ENCODE measurements at places on chromosomes 13 and 19. TPM values are rescaled to one million over a fixed set of nuclear protein-coding genes. Genes with fewer than 3 reads are reported as not detected.

Gene MISP3
- 4.7 TPM for total RNA-seq

Gene ZNF121
- 15.6 TPM for total RNA-seq

Gene KLF1
- total RNA-seq, result not detected

Gene FSD1
- total RNA-seq, result not detected

Gene NUDT19
- 21.5 TPM for total RNA-seq

Gene RGCC
- total RNA-seq, result 27.2 TPM

Gene PSG1
- total RNA-seq, result not detected

Gene CCDC122
- total RNA-seq, result 4.9 TPM

Gene PRX
- 3.7 TPM for total RNA-seq

DNA sequence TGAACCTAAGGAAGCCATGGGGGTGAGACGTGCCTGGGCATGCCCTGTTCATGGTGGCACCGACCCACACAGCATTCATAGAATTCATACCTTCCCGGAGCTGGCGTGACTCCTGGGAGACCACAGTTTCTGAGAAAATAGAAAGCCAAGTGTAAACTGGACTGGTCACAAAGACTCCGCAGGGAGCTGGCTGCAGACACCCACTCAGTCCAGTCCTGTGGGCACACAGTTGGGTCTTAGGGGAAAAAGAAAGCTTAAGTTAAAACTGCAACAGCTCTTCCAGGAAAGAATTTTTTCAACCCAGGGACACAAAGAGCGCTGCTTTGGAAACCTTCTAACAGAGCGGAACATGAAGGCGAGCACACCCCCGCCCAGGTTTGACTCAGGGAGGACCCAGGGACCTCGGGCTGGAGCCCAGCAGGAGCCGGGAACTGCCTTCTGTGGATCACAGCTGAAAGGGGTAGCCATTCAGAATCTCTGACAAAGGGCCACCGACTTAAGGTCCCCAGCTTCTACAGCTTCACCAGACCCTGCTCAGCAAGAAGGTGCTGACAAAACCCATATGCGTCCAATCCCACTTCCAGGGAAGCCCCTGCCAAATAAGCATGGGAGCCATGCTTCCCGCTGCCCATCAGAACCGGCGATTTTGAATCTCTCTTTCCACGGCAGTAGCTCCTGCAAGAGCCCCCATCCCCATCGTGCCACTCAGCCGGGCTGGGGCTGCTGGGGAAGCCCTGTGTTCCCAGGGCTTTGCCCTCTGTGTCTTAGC lies 183.7 kb downstream of the COL4A1 start:
- no peak for DNase-seq

DNA sequence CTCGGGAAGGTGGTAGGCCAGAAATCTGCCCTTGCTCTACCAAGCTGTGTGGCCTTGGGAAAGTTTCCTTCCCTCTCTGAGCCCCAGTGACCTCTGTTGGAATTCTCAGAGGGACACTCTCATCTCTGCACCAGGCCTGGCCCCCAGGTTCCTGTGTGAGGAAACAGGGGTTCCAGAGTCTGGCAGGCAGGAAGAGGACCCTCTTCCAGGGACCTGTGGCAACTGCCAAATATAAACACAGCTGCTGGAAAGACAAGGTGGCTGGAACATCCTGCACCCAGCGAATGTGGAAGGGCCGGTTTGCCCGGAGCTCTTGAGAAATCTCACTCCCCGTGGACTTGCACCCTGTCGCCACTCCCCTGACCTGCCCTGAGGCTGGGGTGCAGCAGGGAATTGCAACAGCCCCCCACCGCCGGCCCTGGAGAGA lies 52.8 kb downstream of the GADD45B start:
- DNase-seq, result no peak

DNA sequence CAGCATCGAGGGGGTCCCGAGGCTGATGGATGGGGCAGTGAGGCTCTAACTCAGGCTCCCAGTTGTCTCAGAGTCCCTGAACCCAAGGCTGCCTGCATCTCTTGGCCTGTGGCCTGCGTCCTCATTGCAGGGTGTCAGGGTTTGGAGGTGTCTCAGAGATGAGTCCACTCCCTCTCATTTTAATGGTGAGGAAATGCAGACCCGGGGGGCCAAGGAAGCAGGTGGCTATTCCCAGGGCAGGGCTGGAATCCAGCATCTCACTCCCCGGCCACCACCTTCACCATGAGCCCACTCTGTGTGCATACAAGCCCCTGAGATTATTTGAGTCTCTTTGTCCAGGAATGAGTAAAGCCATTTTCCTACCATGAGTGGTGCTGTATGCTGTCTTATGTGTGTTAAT lies 21.4 kb downstream of the TEX29 start:
- no peak for DNase-seq

DNA sequence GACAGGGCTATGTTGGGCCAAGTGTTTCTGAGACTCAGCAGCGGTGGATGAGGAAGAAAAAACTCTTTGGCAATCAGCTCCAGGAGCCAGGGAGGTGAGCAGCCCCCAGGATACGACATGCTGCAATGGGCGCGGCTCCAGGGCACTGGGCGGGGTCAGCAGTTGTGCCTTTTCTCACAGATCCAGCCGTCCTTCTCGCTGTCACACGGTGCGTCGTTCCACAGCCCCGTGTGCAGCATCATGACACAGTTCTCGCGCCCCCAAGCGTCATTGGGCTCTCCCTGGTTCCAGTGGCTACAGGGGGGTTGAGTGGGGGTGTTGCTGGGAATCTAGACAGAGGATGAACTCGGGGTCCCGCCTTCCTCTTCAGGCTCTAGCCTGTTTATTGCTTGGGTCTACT lies 2.7 kb downstream of the CLEC4G start:
- no peak for DNase-seq

GRCh38 chr19:14425696-14426138 lies 6.6 kb upstream of the DDX39A start:
- DNase-seq, result no peak

GRCh38 chr13:49711218-49711863 lies 20.1 kb upstream of the EBPL start:
- no peak for DNase-seq

- DNase-seq, result no peak
These were observed 23.7 kb downstream of the LYPD3 start for GRCh38 chr19:43441716-43442115.

DNA sequence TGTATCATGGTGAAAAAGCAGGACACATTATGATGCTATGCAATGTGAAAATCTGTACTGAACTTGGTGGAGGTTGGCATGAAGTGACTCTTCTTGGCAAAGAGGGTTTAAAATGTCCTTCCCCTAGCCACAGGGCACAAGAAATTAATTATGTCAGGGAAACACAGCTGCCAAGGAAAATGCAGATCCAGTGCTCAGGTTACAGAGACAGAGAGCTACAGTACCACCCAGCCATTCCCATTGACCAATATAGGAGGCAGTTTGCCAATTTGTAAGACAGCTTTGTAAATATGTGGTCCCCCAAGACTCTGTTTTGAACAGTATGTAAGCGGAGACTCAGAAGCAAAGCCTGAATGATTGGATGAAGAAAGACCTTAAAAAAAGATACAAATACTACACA lies 69.4 kb upstream of the KLF12 start:
- DNase-seq, result no peak

GRCh38 chr19:6088602-6089049 lies 21.7 kb downstream of the RFX2 start:
- DNase-seq, result no peak

DNA sequence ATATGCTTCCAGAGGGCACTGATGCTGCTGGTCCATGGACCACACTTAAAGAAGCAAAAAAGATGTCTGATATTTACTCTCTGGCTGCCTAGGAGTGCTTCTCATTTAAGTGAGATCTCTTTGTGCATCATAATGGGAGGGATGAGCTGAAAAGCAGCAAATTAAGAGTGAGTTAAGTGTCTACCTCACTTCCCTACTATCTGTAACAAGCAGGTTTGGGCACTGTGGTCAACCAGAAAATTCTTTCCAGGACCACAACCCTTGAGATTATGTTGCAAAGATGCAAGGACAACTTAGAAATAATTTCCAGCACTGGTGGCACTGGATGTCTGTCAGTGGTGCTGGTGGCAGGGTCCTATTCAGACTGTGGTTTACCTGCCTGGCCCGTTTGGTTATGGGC lies 52.1 kb upstream of the USPL1 start:
- no peak for DNase-seq

- no peak for DNase-seq
These were observed 245.2 kb downstream of the DLEU7 start for GRCh38 chr13:50598338-50598737.

- peak; percentile 84 for DNase-seq
These were observed 3.5 kb downstream of the MKNK2 start for GRCh38 chr19:2047449-2048103.

DNA sequence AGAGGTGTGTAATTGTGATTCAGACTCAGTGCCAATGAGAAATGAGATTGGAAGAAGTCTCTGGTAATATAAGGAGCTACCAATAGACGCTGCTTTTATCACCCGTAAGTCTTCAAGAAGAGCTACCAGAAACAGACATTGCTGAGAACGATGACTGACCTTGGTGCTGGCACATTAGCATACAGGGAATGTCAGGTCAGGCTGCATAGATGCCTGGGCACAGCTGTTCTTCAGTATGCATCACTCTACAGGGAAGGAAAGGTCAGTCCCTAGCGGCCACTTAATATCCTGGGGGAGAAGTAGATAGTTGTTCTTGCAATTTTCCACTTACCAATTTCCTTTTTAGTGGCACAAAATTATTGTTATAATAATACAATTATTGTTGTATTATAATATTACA lies 380.4 kb downstream of the PCDH9 start:
- DNase-seq, result no peak

DNA sequence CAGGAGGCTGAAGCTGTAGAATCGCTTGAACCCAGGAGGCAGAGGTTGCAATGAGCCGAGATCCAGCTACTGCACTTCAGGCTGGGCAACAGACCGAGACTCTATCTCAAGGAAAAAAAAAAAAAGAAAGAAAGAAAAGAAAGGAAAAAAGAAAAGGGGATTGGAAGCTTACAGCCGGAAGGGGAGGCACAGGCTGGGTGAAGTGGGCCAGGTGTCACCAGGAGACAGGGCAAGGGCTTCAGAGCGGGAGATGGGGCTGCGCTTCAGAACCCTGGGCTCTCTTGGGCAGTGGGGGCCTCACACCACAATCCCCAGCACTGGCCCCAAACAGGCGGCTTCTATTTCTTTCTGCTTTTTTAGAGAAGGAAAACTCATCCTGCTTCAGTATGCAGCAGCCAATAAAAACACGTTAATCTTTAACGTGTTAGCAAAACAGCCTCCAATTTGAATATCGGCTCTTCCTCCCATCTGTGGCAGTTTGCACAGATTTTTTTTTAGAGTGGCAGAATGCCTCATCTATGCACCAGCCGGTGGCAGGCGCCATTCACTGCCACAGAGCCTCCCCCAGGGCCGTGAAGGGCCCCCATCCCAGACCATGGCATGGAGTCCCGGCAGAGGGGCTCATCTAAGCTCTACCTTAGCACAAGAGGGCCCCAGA lies 46.6 kb upstream of the C19orf12 start:
- DNase-seq, result no peak

GRCh38 chr13:94249512-94249911 lies 230.0 kb downstream of the DCT start:
- no peak for DNase-seq

All from heart left ventricle (tissue), 16 donors.